ENCODE measurements at places on chromosomes 7 and 10. TPM values are rescaled to one million over a fixed set of nuclear protein-coding genes. Genes with fewer than 3 reads are reported as not detected.

Gene TMEM72
- not detected for total RNA-seq

Gene ASZ1
- total RNA-seq: not detected

Gene ARPC1B
- total RNA-seq: 435 TPM

Gene FAM25A
- total RNA-seq: not detected

Gene PDE1C
- total RNA-seq: not detected

Gene FOXI2
- total RNA-seq: not detected

Gene ICA1
- total RNA-seq: 2.3 TPM

Gene GARIN1A
- not detected for total RNA-seq

Gene NODAL
- total RNA-seq: not detected

Gene PPP1R17
- not detected for total RNA-seq

Gene FGFBP3
- total RNA-seq: 1.6 TPM

Gene AKR1C3
- 0.33 TPM for total RNA-seq

Gene CPA1
- total RNA-seq: not detected

Gene LRRC61
- 26.1 TPM for total RNA-seq

Gene GLI3
- total RNA-seq: not detected

Gene BMPER
- not detected for total RNA-seq

Gene MYOZ1
- total RNA-seq: not detected

Gene KCP
- 0.12 TPM for total RNA-seq

Gene GIMAP7
- 42.5 TPM for total RNA-seq

Gene MCM10
- total RNA-seq: 74.2 TPM

Gene BPGM
- total RNA-seq: 24.9 TPM

Gene RNF32
- 2.6 TPM for total RNA-seq

Gene CRHR2
- total RNA-seq: not detected

Gene ITPRID1
- total RNA-seq: not detected

Gene TRIM73
- 3.5 TPM for total RNA-seq

DNA sequence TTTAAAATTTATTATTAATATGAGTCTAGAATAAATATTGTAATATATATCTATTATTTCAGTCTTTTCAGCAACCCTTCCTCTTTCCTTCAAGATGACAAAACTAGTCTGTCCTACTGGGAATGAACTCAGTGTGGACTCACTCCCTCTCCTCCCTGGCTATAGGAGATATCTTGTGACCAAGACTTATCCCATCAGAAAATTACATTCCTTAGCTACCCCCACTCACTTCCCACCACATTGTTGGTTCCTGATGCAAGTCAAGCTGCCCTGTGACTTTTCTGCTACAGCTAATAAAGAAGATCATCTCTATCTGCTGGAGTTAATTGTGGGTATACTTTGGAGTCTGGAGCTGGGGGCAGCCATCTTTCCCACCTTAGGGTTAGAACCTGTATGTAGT is 28.0 kb upstream of the MCU start:
- DNase-seq: no peak

DNA sequence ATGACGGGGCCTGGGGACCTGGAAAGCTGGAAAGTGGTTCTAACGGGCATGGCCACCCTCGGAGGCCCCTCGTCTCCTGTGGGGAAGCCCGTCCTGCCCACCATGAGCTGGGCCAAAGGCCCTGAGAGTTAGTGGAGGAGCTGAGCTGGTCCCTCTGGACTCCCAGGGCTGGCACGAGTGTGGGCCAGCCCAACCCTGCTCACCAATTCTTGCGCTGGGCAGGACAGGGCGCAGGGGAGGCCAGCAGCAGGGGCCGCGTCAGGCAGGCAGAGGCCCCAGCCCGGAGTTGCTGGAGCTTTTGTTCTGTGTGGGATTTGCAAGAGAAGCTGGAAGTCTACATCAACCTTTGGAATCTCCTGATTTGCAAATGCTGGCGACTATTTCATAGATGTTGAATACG is 29.8 kb downstream of the UNCX start:
- no peak for DNase-seq

DNA sequence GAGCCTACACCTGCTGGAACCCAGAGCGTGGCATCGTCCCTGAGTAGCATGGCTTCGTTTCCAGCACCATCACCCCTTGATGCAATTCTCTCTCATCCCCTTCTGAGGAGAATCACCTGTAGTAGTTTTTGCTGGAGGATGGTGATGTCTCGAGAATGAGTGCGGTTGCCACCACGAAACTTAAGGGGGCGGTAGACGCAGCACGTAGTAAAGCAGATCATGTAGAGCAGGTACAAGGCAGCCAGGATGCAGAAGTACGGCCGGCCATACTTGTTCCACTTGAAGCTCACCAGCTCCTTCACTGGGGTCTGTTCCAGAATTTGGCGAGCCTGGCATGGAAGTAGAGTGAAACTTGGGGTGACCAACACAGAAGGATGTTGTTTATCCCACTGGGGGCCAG is 8.1 kb downstream of the TRPV5 start:
- no peak for DNase-seq

DNA sequence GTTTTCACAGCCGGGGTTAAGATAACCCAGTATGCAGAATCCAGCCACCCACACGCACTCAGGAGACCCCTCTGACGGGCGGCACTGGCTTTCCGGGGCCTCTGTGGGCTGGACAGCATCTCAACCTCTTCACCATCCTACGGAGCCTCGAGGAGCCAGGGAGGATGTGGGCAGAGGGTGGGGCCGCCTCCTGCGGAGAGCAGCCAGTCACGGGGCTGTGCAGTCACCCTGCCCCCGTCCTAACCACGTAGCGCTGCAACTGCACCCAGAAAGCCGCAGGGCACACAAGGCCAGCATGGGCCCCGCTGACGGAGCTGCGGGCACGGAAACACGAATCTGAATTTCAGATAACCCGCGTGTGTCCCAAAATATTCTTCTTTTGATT is 270.3 kb downstream of the ELFN1 start:
- peak; percentile 96 for DNase-seq

DNA sequence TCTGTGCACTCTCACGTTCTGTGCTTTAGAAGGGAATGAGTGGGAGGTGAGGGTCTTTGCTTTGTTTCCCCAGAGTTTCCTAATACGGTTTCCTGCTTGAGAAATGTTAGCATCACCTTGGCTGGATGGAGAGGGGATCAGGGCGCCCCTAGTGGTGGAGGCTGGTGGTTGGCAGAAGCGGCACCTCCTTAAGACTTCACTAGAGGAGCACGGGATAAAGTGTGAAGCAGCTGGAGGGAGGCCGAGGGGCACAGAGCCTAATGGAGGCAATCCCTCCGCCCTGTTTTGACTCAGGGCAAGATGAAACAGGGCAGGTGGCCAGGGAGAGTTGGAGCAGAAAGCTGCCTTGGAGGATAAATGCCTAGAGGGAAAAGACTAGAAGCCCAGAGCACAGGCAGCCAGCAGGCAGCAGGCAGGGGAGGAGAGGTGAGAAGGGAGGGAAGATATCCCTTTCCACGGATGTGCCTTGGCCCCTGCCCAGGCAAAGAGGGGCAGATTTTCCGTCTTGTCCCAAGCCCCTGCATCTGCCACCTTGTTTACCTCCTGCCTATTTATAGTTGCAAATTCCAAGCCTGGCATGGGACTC is 56.0 kb upstream of the BTRC start:
- peak; percentile 84 for DNase-seq

GRCh38 chr10:61257956-61258496 is 195.2 kb downstream of the TMEM26 start:
- DNase-seq: no peak

GRCh38 chr10:99659868-99660366 is 608 bp downstream of the ENTPD7 start:
- no peak for DNase-seq

GRCh38 chr10:80526742-80527141 is 11.0 kb upstream of the SH2D4B start:
- peak; percentile 30 for DNase-seq

- DNase-seq: peak; percentile 9
Observed at GRCh38 chr7:43244232-43244631, 131.8 kb downstream of the HECW1 start.

DNA sequence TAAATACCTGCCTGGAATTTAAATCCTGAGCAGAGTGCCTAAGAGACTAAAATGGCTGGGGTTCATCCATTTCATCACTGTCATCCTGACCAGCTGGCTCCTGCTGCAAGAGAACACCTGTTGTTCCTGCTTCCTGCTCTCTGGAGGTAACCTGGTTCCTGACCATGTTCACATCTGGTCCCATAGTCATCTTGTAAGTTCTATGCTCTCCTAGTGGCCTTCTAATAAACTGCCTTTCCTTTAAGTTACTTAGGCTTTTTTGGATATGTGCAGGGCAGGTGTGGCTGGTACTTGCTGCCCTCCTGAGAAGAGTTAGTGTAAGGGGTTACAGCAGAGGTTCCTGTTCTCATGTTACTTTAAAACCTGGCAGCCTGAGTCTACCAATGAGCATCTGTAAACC is 80.0 kb downstream of the NRCAM start:
- no peak for DNase-seq

- DNase-seq: peak; percentile 76
Observed at GRCh38 chr10:62047960-62048383, 146.5 kb downstream of the ARID5B start.

- DNase-seq: no peak
Observed at GRCh38 chr10:122132882-122133565, 138.1 kb upstream of the BTBD16 start.

- DNase-seq: no peak
Observed at GRCh38 chr10:52443419-52444388, 129.6 kb downstream of the DKK1 start.

- peak; percentile 42 for DNase-seq
Observed at GRCh38 chr10:133124357-133125211, 35.4 kb upstream of the KNDC1 start.

GRCh38 chr7:72069263-72069662 is 342.9 kb downstream of the CALN1 start:
- DNase-seq: no peak

DNA sequence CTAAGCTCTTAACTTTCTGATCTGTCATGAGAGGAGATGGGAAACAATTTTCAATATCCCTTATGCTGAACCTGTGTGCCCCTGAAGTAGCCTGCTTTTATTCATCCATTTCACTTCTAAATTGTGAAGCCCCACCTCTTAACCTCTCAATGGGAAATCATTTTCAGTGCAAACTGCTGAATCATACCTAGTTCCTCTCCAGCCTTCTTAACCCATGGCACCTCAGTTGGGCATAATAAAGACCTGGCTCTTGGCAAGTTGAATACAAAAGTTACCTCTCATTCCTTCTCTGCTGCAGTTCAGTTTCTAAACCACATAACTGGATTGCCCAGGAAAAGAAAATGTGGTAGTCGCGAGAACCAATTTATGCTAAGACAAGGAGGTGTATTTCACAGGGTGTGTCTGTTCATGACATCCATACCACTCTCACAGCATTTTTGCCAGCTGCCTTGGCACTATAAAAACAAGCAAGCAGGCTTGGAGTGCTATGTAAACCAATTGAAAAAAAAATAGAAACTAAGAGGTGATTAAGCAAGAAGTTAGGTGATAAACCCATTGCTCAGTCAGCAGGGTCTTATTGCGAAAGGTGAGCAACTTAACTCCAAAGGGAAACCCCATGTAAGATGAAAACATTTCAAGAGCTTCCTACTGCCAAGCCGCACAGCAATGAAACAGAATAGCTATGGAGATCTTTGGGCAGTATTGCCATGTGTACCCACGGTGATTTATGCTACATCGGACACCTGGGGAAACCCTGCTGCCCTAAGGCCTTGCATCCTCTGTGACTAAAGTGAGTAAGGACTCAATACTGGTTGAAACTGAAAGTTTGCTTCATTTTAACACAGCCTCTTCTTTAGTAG is 57.0 kb upstream of the DKK1 start:
- no peak for DNase-seq

- no peak for DNase-seq
Observed at GRCh38 chr7:125563557-125563956, 633.9 kb upstream of the POT1 start.

DNA sequence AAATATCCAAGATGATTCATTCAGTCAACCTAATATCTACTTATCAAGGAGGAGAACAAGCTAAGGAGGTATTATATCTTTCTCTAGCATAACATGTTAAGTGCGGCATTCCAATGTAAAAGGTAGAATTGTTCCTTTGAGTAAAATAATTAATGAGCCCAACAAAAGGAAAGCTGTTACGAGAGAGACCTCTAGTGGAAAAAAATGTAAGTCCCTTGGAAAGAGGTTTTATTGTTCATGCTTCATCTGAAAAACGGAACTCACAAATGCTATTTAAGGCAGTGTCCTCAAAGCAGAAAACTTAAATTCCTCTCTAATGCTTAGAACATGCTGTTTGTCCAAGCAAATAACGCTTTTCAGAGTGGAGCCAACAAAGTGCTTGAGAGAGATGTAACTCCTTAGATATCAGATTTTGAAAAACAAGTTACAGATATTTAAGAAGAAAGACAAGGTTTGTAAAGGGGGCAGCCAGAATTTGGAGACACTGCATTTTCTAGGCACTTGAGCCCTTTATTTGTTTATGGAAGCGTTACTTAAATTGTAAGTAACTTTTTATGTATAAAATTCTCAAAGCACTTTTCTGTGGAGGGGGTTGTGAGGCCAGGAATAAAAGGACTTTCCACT is 119.9 kb downstream of the TFEC start:
- DNase-seq: no peak

GRCh38 chr10:14751921-14752320 is 22.8 kb downstream of the FAM107B start:
- DNase-seq: no peak

DNA sequence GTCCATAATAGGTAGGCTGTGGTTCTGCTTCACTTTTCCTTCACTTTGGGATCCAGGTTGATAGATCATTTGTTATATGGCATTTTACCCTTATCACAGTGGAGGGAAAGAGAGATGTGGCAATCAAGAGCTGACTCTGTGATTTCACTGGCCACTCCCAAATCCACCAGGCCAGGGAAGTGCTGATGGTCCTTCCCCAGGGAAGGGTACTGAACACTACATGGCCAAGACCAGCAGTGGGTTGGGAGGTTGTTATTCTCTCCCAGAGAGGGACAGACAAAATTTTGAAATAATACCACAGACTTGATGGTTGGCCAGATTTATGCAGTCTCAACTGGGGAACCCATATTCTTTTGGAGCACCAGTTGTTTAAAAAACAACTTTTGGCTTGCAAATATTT is 102.5 kb downstream of the SND1 start:
- no peak for DNase-seq

GRCh38 chr10:108812296-108812695 is 1111.0 kb downstream of the XPNPEP1 start:
- no peak for DNase-seq

GRCh38 chr10:60041489-60042133 is 135.3 kb upstream of the CCDC6 start:
- no peak for DNase-seq

GRCh38 chr7:5780801-5781496 is 514 bp downstream of the RNF216 start:
- DNase-seq: peak; percentile 53

GRCh38 chr7:3064067-3064466 is 20.4 kb upstream of the CARD11 start:
- DNase-seq: peak; percentile 39
